Sigmoid colon (tissue), 7 donors: ENCODE measurements at places on chromosomes 7 and 10. TPM values are rescaled to one million over a fixed set of nuclear protein-coding genes. Genes with fewer than 3 reads are reported as not detected.
A peak's percentile ranks its signal among the peaks of the same experiment; 100 is the strongest.

GRCh38 chr7:32658034-32658433, 162.7 kb downstream of the AVL9 start:
- DNase-seq: no peak

TRIP6 gene
- 12.0 TPM for polyA plus RNA-seq

DNA sequence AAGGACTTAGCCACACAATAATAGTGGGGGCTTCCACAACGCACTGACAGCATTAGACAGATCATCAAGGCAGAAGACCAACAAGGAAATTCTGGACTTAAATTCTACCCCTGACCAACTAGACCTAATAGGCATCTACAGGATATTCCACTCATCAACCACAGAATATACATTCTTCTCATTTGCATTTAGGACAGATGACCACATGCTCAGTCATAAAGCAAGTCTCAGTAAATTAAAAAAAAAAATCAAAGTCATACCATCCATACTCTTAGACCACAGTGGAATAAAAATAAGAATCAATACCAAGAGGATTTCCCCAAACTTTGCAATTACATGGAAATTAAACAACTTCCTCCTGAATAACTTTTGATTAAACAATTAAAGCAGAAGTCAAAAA, 155.9 kb downstream of the CDK14 start:
- DNase-seq: no peak

GRCh38 chr7:108347616-108348015, 108.6 kb downstream of the NRCAM start:
- no peak for DNase-seq

ABCC2 gene
- 1.8 TPM for polyA plus RNA-seq

GRCh38 chr7:16450366-16450765, 15.2 kb downstream of the SOSTDC1 start:
- DNase-seq: no peak

OR2A1 gene
- not detected for polyA plus RNA-seq

GRCh38 chr7:36198854-36199266, 45.8 kb downstream of the EEPD1 start:
- peak; percentile 38 for DNase-seq

DNA sequence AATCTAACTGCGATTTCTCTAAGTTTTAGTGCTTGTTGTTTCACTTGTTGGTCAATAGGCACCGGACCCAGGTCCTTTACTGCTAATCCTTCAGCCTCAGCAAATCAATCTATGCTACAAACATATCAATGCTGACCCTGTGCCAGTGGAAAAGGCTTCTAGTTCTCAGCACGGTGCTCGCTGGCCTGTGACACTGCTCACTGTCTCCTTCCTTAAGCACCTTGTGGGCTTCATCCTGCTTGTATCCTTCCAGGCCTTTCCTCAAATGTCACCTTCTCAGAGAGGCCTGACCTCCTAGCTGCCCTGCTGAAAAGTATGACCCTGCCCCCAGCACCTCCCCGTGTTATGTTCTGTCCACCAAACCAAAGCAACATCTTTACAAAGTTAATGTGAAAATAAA, 201.2 kb upstream of the FRMD4A start:
- DNase-seq: no peak

DNA sequence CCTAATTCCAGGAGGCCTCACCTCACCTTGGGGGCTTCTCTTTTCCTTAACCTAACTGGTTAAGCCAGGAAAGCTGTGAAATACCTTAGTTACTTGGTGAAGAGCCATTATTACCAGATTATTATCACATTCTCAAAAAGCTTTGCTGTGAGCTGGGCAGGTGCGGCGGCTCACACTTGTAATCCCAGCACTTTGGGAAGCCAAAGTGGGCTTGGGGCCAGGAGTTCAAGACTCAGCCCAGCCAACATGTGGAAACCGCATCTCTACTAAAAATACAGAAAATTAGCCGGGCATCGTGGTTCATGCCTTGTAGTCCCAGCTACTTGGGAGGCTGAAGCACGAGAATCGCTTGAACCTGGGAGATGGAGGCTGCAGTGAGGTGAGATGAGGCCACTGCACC, 102.4 kb upstream of the KLF6 start:
- DNase-seq: peak; percentile 64

GRCh38 chr7:22633286-22633953, 93.6 kb upstream of the IL6 start:
- DNase-seq: no peak

GRCh38 chr10:99328579-99329303, 415 bp upstream of the CNNM1 start:
- peak; percentile 67 for DNase-seq

DNA sequence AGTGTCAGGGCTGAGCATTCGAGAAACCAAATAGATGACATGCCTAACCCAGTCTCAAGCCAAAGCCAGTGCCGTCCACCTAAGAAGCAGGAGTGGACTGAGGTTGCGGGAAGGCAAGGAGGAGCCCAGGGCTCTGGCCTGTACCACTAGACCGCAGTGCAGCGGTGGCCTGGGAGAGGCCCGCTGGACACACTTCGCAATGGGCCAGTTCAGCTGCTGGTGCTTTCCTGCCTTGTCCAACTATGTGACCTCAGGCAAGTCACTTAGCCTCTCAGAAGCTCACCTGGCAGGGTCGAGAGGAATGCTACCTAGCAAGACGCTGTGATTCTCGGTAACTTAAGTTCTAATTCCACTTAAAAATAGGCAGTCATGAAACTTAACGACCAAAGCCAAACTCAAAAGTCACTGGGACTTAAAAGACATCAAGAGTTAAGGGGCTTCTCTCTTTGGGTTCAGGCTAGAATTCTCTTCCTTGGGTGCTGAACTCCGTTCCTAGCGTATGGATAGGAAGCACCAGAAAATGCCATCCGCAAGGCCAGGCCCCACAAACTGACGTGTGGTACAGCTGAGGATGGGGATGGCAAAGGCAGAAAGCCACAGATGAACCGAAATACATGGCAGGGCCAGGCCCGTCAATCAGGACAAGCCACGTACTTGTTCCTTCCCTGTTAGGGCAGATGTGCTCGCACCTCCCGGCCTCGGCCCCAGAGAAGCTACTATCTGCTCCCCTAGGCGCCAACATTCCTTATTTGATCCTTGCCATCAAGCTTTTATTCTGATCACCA, 34.2 kb downstream of the CTBP2 start:
- no peak for DNase-seq

KLLN gene
- polyA plus RNA-seq: 0.76 TPM

DNA sequence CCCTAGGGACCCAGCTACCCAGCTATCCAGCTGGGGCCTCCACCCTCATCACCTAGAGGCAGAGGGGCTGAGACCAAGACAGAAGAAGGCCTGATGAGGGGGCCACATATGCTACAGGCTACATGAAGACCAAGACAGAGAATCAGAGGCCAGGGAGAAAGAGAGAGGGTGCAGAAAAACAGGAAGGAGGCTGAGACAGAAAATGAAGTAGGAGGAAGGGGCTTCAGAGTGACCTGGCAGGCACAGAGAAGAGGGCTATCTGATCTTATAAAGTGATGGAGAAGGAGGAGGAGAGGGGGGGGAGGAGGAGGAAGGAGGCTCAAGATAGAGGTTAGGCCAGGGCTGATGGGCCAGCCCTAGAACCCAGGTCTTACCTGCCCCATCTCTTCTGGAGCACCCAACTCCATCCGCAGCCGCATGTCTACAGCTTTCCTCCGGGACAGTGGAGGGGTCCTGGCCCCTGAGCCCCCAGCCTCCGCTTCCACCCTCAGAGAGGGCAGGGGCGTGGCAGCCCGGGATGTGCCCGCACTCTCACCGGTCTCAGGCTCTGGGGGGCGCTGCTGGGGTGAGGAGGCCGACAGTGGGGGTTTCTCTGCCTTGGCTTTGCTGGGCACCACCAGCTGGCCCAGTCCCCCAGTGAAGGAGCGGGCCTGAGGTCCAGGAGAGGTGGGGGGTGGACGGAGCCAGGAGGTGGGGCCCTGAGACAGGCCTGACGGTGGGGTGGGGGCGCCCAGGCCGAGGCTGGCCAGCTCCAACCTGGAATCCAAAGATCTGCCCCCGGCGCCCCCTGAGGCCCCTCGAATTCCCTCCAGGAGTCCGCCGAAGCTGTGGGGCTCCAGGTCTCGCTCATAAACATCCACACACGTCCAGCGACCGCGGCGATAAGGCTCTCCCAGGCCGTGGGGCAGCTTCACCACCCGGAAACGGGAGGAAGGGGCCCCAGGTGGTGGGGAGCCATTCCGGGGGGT, 1.8 kb downstream of the TSC22D4 start:
- DNase-seq: no peak

TAS2R5 gene
- 1.3 TPM for polyA plus RNA-seq

SERPINE1 gene
- 10.0 TPM for polyA plus RNA-seq

GRCh38 chr7:96407427-96407826, 85.5 kb upstream of the SLC25A13 start:
- no peak for DNase-seq

GRCh38 chr7:100894860-100895700, 608 bp downstream of the ACHE start:
- DNase-seq: peak; percentile 76

NANOS1 gene
- 0.69 TPM for polyA plus RNA-seq

ANXA8 gene
- polyA plus RNA-seq: not detected

DNA sequence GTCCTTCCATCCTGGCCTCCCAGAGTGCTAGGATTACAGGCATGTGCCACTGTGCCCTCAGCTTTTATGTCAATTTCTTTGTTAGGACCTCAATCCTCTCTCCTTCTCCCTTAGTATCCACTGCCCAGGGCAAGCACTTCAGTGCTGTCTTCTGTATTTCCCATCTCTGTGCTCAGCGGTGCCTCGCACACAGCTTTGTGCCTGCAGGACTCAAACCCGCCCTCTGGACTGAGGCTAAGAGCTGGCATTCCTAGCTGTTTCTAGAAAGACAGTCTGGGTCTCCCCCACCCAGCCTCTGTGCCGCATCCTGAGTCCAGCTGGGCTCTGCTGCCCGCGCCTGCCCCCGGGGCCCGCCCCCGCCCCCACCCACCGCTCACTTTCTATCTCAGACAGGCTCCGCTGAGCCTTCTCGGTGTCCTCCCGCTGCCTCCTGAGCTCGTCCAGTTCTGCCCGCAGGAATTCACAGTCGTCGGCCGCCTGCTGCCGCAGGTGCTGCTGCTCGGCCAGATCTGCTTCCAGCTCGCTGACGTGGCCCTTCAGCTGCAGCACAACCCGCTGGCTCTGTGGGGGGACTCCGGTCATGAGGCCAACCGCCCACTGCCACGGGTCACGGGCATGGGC, 67.3 kb downstream of the SPDYE5 start:
- DNase-seq: no peak

DNA sequence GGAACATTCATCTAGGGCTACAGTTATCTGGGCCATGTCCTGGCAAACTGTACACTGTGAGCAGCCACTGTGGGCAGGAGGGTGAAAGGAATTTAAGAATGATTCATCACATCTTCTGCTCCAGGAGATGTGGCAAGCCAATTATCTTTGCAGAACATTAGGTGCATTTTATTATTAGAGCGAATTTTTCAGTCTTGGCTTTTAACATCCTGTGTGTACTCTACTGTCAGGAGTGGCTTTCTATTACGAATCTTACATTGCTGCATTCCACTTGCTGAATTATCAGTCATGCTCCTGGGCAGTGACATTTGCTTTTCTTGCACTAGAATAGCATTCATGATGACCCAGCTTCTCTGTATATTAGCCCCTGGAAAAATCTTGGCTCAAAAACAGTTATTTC, 109.2 kb upstream of the TARP start:
- no peak for DNase-seq

DNA sequence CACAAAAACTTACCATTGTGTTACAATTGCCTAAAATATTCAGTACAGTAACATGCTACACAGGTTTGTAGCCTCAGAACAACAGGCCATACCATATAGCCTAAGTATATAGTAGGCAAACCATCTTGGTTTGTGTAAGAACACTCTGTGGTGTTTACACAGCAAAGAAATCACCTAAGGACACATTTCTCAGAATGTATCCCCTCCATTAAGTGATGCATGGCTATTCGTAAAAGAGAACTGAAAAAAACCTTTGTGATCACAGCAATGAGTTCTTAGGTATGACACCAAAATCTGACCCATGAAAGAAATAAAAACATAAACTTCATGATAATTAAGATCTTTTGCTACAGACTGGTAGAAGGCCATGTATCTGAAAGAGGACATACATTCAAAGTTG, 121.5 kb downstream of the JMJD1C start:
- DNase-seq: no peak

IGF2BP3 gene
- 1.2 TPM for polyA plus RNA-seq
